ENCODE measurements at places on chromosomes 2 and 18. TPM values are rescaled to one million over a fixed set of nuclear protein-coding genes. Genes with fewer than 3 reads are reported as not detected.

ZSWIM2 gene
- total RNA-seq: not detected

GIGYF2 gene
- 31.2 TPM for total RNA-seq

KANSL3 gene
- 32.2 TPM for total RNA-seq

SH3BP4 gene
- total RNA-seq: 27.8 TPM

PROKR1 gene
- total RNA-seq: not detected

NBEAL1 gene
- total RNA-seq: 3.8 TPM

All from A549 treated with RU486 at 1 μM for 4 hours (cell line).